Glutamatergic neuron (in vitro differentiated cells): ENCODE measurements at places on chromosomes 12 and 14.

DNA sequence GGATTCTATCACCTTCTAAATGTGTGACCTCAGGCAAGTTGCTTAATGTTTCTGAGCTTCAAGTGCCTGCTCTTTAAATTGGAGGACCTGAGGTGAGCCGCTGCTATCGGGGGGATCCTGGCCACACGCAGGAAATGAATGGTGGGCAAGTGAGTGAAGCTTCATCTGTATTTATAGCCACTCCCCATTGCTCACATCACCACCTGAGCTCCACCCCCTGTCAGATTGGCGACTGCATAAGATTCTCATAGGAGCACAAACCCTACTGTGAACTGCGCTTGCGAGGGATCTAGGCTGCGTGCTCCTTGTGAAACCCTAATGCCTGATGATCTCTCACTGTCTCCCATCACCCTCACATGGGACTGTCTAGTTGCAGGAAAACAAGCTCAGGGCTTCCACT, 158.6 kb upstream of the CCND2 start:
- DNase-seq: no peak

DNA sequence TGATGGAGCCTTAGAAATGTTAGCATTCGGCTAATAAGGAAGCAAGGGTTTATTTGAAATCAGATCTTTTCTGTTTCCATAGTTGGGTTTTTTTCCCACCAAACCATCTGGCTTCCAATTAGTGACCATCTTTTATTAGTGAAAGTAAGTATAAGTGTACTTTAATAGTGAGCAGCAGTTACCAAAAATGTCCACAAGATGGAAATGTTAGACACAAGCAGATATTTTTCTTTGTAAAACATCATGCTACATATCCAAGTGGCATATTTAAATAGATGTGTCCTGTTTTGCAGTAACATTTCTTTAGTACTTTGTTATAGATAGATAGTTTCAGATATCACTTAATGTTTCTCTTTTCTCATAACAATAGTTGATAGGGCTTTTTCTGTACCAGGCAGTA, 28.8 kb downstream of the YEATS4 start:
- no peak for DNase-seq

- peak; percentile 34 for DNase-seq
Observed at GRCh38 chr14:59918824-59919569, 947 bp upstream of the LRRC9 start.

DNA sequence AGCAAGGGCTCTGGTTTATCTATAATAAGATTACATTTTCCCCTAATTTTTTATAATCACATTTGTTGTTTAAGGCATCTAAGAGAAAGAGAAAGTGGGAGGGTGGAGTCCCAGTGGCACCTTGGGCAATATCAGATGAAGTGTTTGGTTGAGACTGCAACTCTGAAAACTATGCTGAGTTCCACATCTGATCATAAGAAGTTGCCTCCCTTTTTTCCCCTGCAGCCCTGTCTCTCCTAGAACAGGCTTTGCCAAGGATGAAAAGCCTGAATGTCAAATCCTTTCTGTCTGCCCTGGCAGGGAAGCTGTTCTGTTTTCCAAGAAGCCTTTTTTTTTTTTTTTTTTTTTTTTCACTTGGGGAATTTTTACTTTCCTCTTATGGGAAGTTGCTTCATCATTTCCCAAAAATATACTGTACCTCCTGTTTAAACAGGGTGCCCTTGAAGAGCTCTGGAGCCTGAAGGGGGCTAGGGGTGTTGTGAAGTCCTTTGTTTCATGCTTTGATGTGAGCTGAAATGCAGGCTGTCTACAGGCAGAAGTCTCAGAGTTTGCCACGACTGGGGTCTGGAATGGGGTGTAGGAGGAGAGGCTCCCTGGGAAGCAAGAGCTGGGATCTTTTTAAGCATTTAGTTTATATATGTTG, 71.3 kb downstream of the SUSD6 start:
- DNase-seq: no peak

GRCh38 chr14:30885840-30886740, 11.7 kb downstream of the COCH start:
- DNase-seq: no peak

DNA sequence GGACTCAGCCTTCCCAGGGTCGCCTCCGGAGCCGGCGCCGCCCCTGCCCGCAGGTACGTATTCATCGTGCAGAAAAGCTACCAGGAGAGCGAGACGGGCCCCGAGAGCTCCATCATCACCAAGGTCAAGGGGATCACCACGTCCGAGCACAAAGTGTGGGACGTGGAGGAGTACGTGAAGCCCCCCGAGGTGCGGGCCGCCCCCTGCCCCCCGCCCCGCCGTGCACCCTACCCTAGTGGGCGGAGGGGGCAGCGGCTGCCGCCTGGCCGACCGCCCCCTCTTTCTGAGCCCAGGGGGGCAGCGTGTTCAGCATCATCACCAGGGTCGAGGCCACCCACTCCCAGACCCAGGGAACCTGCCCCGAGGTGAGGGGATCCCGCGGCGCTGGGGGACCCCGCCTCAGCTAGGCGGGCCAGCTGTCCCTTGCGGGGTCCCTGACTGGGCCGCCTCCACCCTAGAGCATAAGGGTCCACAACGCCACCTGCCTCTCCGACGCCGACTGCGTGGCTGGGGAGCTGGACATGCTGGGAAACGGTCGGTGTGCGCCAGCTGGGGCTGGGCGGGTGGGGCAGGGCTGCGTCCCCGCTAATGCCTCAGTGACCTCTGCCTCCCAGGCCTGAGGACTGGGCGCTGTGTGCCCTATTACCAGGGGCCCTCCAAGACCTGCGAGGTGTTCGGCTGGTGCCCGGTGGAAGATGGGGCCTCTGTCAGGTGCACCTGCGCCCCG, 973 bp downstream of the P2RX2 start:
- DNase-seq: no peak

- no peak for DNase-seq
Observed at GRCh38 chr12:106058256-106059182, 80.2 kb downstream of the NUAK1 start.

DNA sequence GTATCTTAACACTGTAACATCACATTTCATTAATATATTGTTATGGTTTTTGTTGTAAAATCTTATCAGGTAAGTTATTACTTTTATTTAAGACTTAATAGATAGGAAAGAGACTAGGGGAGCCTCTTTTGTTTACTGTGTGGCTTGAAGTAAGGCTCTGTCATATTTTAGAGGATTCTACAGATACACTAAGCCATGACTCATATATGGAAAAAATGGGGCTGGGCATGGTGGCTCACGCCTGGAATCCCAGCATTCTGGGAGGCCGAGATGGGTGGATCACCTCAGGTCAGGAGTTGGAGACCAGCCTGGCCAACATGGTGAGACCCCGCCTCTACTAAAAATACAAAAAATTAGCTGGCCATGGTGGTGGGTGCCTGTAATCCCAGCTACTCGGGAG, 23.6 kb upstream of the NPFF start:
- DNase-seq: no peak

GRCh38 chr12:111154147-111154834, 214.6 kb downstream of the PHETA1 start:
- no peak for DNase-seq

- no peak for DNase-seq
Observed at GRCh38 chr12:12806784-12807516, 6.2 kb upstream of the DDX47 start.

GRCh38 chr14:34826661-34827060, 48.5 kb downstream of the BAZ1A start:
- no peak for DNase-seq

DNA sequence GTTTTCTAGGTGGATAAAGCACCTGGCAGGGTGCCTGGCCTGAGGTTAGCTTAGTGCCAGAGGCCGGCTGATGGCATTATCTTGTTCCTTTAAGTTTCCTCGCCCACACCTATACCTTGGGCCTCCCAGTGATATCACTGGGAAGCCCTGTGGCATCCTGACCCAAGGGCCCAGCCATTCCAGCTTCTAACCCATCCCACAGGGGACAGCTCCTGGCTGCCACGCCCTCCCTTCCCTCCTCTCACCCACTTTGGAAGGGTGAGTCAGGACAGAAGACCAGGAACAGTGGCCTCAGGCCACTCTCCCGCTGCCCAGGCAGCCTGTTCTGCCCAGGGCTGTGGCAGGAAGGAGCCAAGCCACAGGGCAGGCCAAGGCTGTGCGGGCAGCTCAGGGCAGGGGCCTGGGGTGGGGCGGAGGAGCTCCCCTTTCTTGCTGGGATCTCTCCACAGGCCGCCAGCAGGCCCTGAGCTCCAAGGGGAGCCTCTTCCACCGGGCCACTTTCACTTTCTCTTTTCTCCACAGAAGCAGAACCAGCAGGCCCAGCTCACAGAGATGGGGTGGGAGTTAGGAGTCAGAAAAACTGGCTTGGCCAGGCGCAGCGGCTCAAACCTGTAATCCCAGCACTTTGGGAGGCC, 75.1 kb downstream of the IRF2BPL start:
- DNase-seq: no peak

GRCh38 chr12:7542046-7542445, 38.5 kb upstream of the CD163 start:
- no peak for DNase-seq

DNA sequence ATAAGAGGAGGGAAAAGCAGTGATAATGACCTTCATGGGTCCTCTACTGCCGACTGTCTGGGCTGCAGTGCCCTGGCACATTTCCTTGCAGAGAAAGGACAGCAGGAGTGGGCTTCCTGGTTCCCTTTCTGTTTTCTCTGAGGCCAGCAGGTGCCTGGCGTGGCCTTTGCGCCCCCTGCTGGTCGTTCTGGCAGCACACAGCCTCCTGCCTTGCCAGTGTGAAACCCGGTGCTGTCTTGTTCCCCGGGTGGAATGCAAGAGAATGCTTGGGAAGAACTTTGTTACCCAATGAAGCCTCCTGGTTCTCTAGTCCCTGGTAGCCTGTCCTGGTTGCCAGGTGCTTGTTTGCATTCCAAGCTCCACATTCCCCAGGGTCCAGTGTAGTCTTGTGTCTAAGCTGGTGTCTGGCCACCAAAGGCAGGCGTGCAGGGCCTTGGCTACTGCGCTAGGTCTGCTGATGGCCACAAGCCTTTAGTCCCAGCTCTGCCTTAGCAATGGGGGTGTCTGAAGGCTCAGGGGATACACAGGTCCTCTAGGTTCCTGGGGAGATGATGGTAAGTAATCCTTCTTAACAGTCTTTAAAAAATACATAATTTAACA, 1392.4 kb upstream of the TMEM132C start:
- peak; percentile 73 for DNase-seq

DNA sequence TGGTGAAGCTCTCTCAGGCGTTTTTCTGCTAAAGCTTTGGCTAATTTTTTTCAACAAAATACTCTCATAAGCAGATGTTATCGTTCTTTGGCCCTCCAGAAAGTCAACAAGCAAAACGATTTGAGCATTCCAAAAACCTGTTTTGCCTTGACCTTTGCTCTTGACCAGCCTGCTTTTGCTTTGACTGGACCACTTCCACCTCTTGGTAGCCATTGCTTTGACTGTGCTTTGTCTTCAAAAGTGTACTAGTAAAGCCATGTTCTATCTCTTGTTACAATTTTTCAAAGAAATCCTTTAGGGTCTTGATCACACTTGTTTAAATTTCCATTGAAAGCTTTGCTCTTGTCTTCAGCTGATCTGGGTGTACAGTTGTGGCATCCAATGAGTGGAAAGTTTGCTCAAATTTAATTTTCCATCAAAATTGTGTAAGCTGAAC, 10.7 kb upstream of the ARID4A start:
- DNase-seq: no peak

- DNase-seq: no peak
Observed at GRCh38 chr12:2753536-2753935, 41.2 kb upstream of the FKBP4 start.

DNA sequence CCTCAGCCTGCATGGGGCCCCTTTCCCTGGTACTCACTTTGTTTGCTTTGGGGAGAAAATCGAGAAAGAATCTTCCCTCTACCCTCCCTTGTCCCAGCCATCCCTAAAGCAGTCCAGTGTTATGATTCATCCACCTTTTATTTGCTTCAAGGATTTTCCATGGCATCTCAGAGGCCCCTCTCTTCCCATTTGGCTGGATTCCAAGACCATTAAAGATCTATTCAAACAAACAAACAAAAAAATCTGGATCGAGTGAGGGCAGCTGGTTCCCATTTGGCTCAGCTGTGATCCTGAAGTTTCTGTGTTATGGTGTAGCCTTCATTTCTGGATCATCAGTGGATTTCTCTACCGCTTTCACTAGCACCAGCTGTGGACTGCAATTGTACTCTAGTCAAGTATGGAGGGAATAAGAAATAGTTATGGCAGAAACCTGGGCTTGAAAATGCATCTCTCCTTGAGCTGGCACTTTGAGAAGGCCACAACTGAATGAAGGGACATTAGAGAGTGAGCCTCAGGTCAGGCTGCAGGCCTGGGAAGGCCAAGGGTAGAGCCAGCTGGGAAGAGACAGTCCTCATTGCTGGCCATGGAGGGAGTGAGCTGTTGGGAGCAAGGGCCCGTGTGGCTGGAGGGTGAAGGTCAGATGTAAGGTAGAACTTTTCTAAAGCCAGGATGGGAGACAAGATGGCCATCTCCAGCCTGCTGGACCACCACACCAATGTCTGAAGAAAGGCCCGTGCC, 13.7 kb downstream of the KRT71 start:
- no peak for DNase-seq

- DNase-seq: no peak
Observed at GRCh38 chr12:5713599-5714081, 231.4 kb downstream of the ANO2 start.

GRCh38 chr14:65304963-65305362, 107.6 kb upstream of the FUT8 start:
- no peak for DNase-seq

- DNase-seq: no peak
Observed at GRCh38 chr12:6539707-6540134, 5.4 kb downstream of the GAPDH start.

DNA sequence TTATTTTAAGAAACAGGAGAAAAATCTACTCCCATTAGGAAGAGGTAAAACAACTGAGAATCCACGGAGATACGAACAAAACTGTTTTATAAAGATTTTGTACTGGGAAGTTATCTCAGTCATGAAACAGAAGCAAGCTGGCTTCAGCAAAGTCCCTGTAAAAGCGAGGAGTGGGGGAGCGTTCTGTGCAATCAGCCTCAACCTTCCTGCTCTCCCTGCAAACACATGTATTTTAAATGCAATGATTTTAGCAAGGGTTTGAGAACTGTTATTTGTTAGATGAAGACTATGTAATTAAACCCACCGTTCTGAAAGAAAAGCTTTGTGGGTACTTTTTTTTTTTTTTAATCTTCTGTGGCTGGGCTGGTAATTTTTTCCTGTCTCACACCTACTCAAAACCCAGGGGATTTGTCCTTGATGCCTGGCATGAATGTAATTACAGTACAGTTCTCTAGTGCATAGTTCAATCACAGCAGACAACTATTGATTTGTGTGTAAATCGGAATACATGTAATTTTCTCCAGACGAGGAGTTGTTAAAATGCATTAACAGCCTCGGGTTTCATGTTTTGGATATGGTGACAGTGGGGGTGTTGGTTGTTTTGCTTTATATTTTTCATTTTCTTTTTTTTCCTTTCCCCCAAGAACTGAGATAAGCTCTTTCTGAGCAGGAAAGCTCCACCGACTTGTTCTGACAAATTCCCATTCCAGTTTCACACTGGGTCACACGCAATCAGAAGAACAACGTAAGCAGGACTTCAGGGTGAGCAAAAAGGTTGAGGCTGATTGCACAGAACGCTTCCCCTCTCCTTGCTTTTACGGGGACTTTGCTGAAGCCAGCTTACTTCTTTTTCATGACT, 153.6 kb downstream of the PHLDA1 start:
- DNase-seq: no peak

GRCh38 chr12:127396734-127397133, 870.2 kb upstream of the TMEM132C start:
- DNase-seq: no peak

- DNase-seq: no peak
Observed at GRCh38 chr14:63231766-63232165, 27.5 kb downstream of the RHOJ start.
